ENCODE measurements at places on chromosomes 7 and 10. TPM values are rescaled to one million over a fixed set of nuclear protein-coding genes. Genes with fewer than 3 reads are reported as not detected.

DNA sequence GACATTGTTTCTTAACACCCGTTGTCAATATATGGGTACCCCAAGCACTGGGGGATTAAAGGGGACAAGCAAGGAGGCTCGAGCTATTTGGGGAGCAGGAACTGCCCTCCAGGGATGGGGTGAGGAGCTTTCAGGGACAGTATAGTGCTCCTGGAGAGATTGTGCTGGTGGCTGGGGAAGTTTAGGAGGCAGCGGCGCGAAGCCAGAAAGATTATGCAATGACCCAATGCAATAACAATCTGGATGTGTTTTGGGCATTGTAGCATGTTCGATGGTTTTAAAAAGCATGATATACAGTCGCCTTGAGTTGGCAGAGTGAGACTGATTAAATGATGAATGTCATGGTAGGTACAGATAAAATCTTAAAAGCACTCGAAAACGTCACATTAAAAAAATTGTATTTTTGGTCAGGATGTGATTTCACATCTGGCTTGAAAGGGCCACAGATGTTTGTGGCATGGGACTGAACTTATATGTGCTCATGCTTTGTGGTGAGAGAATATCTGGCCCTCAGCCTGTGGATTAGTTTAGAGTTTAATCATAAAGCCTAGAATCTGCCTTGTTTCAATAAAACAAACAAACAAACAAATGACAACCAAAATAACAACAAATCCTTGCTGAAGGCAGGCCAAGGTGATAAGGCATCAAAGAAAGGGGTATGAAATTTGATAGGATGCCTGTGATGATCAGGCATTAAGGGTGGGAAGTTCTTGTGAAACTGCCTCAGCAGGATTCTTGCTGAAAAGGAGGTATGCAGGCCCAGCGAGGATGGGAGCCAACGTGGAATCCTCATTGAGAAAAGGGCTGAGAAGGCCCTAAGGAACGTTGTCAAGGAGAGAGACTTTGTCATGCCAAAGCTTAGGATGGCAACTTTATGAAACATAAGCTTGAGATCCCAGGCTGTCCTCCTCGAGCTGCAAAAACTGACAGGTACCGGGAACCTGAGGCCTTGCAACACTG is 417.1 kb upstream of the KLF6 start:
- no peak for DNase-seq

SLC13A1 gene
- not detected for total RNA-seq

- DNase-seq: no peak
These were observed 54.7 kb upstream of the EBF3 start for GRCh38 chr10:130018730-130019185.

DNA sequence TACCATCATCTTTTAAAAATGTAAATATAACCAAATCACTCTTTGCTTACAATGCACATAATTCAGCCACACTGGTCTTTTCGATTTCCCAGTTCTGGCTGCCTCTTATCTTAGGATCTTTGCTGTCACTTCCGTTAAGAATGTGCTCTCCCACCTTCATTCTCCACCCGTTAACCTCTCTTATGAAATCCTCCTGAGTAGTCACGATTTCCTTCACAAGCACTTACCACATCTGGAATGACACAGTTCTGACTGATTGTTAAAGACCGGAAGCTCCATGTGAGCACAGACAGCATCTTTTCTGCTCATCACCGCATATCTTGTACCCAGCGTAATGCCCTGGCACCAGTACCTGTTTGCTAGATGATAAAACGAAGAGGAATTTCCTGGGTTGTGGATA is 84.3 kb downstream of the CUL2 start:
- no peak for DNase-seq

GRCh38 chr10:117175901-117176534 is 21.3 kb upstream of the KCNK18 start:
- peak; percentile 94 for DNase-seq

GRCh38 chr10:15451137-15452094 is 80.3 kb upstream of the FAM171A1 start:
- no peak for DNase-seq

Data from omental fat pad (tissue), 4 donors.